ENCODE measurements at places on chromosomes 2 and 18.

- no peak for DNase-seq
These were observed 49.5 kb downstream of the ASB1 start for GRCh38 chr2:238476258-238476657.

DNA sequence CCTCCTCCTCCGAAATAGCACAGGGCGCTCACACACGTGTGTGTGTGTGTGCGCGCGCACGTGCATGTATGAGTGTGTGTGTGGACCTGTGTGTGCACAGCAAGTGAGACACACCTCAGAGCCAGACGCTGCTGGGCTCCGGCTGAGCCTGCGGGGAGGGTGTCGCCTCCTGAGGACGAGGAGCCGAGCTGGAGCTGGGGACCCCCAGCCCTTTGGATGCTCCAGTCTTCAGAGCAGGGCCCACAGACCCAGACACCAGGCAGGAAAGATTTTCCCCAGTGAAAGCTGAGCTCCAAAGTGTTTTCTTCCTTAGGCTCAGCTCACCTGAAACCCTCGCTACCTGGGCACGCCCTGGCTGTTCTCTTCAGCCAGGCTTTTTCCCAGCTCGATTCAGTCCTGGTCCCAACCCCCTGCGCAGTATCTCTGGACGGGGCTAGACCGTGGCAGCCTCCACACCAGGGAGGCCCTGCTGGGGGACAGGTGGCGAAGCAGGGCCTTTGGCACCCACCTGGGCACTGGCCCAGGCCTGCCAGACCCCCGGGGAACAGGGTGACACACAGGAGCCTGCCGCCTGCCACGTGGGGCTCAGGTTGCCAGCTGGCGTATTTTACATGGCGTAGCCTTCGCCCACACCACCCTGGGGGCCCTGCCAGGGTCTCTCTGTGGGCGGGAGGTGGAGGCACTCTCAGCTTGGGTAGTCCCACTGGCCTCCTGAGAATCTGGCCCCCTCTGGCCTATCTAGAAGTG lies 36.2 kb downstream of the PDIA6 start:
- DNase-seq: no peak

DNA sequence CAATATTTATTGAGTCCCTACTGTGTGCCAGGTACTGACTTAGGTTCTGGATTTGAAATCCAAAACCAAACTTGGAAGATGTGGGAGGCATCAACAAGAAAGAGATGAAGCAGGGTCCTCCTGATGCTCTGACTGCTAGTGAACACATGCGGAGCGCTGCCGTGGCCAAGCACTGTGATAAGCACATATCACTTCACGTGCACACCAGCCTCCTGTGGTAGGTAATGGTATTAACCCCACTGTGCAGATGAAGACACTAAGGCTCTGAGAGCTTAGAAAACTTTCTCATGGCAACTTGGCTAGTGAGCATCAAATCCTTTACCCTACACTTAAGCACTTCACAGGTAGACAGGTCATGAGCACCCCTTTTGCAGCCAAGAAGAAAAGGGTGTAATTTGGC lies 216.1 kb downstream of the HAUS1 start:
- DNase-seq: no peak

DNA sequence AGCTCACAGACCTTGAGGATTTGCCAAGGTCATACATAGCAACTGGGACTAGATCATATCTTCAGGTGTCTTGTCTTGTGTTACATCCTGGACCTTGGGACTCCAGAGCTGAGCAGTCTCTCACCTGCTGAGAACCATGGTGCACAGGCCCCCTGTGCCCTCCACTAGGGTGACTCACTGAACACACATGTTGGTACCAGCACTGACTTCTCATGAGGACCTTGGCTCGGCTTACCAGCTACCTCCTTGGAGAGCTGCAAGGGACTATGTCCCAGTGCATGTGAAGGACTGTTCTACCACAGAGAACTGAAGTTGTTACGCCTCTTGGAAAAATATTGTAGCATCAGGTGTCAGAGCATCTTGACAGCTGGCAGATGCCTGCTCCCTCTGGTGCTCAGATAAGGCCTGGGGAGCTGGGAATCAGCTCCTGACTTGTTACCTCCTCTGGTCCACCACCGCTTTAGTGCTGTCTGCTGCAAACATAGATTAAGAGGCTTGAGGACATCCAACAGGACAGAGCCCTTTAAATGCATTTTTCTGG lies 72.1 kb downstream of the WDSUB1 start:
- no peak for DNase-seq

DNA sequence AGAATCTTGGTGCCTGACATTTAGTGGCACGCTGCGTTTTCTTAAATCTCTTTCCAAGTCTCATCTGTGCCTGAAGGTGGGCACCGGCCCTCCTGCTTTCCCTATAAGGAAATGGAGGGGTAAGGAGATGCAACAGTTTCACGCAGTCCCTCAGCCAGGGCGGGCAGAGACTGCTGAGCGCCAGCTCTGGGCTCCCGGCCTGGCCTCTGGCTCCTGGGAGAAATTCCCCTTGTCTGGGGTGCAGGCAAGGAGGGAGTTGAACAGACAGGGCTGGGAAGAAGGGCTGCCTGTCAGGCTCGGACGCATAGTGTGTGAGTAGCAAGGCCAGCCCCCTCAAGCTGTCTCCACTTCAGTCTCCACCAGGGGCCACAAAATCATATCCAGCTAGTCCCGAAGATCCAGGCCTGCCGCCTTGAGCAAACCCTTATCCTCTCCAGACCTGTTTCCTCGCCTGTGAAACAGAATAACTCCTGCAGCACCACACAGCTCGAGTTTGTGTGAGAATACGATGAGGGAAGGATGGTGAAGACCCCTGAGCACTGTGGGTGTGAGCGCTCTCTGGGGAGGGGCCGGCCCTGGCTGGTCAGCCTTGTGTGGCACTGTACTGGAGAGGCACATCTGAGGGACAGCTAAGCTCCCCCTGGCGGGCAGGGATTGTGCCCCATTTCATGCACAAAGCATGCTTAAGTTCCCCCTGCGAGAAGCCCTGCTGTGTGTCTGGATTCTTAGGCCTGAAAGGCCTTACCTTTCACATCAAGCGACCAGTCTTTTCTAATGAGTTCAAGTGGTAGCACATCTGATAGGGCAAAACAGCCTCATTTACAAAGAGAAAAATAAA lies 33.8 kb downstream of the SDC1 start:
- no peak for DNase-seq

GRCh38 chr2:107001062-107001461 lies 115.1 kb upstream of the ST6GAL2 start:
- DNase-seq: no peak

DNA sequence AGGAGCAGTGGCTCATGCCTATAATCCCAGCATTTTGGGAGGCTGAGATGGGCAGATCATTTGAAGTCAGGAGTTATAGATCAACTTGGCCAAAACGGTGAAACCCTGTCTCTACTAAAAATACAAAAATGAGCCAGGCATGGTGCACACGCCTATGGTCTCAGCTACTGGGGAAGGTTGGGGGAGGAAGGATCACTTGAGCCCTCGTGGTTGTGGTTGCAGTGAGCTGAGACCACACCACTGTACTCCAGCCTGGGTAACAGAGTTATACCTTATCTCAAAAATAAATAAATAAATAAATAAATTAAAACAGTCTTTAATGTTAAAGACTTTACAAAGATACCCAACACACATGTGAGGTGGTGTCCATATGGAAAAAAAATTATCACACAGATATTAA lies 134.0 kb downstream of the C2orf74 start:
- DNase-seq: no peak

- DNase-seq: no peak
These were observed 40.5 kb downstream of the LONRF2 start for GRCh38 chr2:100281521-100282438.

DNA sequence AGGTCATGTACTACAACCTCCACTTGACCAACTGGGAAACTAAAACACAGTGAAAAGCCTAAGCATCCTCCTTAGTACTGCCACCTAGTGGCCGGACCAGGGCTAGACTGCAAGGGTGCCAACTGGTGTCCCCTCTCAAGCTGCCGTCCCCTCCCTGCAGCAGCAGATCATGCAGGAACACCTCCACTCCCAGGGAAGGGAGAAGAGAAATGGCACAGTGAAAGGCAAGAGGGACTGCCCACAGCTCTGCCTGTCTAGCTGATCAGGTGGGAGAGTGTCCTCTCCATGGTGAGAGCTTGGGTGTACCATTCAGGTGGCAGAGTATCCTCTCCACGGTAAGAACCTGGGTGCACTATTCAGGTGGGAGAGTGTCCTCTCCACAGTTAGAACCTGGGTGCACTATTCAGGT lies 78.1 kb downstream of the AAK1 start:
- no peak for DNase-seq

DNA sequence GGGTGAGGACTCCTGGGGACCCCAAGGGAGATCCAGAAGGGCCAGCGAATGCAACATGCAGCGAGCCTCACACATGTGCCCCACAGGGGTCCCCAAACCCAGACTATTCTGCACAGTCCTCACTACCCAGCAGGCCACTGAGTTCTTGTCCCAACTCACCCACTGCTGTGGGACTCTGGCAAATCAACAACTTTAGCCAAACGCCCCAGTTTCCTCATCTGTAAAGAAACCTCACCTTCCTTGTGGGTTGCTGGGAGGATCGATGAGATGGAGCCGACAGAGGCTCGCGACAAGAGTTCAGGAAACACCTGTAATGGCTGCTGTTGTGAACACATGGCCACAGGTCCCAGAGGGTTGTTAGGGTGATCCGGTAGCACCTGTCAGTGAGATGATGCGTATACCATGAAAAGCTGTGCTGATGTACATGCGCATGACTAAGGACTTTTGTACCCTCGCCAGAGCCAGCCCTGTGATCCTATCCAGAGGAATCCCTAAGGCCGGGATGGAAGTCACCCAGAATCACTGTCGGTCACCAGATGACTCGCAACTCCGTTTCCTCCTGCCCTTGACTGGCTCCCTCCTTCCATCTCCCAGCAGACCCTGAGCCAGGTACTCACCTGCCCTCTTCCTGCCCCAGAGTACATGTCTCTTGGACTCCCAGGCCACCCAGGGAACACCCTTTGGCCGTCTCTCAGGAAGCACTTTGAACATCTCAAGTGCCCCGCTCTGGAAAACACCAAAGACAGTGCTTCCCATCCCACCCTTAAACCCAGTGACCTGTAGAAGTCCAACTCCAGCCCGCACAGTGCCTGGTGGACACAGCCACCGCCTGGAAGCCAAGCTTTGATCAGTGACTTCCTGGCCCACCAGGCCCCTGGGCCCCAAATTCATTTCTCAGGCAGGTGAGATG lies 103.3 kb upstream of the ID2 start:
- no peak for DNase-seq

GRCh38 chr18:8708670-8709069 lies 3.3 kb downstream of the MTCL1 start:
- DNase-seq: no peak

GRCh38 chr2:173716458-173717052 lies 248.6 kb downstream of the SP3 start:
- DNase-seq: no peak

DNA sequence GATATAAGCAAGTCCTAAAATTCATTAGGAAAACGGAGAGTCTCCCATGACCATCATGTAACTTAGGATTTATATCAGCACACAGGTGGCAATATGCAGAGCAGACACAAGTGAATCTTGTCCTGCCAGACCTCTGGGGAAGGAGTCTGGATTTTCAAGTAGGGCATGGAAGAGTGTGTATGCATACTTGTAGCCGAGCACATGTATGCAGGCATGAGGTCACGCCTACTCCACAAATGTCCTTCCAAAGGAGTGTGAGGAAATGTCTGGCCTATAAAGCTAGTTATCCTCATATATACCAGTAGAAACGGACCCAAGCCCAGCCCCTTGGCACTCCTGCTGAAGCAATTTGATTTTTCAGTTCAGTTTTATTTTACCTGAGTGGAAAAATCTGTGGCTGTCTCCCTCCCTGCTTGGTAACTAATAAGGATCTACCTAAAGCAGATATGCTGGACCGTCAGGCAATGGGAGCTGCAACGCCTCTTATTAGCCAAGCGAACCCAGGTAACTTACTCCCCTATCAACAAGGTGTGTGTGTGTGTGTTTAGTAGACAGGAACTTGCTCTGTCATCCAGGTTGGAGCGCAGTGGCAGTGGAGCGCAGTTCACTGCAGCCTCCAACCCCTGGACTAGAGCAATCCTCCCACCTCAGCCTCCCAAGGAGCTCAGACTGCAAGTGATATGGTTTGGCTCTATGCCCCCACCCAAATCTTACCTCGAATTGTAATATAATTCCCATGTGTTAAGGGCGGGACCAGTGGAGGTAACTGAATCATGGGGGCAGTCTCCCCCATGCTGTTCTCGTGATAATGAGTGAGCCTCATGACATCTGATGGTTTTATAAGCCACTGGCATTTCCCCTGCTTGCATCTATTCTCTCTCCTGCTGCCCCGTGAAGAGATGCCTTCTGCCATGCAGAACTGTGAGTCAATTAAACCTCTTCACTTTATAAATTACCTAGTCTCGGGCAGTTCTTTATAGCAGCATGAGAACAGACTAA lies 2.8 kb downstream of the STAT1 start:
- DNase-seq: no peak

GRCh38 chr2:10166676-10167292 lies 44.2 kb downstream of the RRM2 start:
- no peak for DNase-seq

GRCh38 chr2:40281021-40281940 lies 170.6 kb downstream of the SLC8A1 start:
- no peak for DNase-seq

DNA sequence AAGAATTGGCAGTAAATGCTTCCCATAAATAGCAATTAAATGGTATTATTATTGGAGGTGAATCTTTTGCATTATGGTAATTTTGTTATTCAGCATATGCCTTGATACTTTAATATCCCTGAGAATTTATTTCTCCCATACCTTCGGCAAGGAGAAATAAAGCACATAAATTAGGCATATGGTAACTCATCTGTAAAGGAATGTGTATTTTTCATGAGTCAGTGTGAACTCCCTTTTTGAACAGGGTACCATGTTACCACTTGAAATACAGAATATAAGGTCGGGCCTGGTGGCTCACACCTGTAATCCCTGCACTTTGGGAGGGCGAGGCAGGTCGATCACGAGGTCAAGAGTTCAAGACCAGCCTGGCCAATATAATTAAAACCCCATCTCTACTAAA lies 18.4 kb downstream of the METTL21A start:
- no peak for DNase-seq

DNA sequence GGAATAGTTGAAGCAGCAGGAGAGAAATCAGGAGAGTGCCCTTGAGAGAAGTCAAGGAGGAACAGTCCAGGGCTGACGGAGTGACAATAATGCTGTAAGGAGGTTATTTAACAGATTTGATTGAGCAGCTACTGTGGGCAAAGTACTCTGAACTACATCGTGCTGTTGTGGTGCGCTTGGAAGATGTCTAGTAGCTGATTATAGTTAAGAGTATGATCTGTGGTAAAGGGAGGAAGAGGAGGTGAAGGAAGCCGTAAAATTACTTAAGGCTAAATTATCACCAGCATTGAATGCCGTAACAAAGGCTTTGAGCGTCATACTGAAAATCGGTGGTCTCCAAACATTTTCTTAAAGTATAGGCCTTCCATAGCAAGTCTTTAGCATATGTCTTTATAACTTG lies 4.5 kb downstream of the PCBP1 start:
- DNase-seq: no peak

GRCh38 chr18:68314403-68314802 lies 400.5 kb downstream of the TMX3 start:
- no peak for DNase-seq

Measured in D721Med (cell line).